ENCODE measurements at places on chromosomes 11 and 22. TPM values are rescaled to one million over a fixed set of nuclear protein-coding genes. Genes with fewer than 3 reads are reported as not detected.

The FOLR2 gene
- total RNA-seq = not detected

The LRRC4C gene
- 16.5 TPM for total RNA-seq

The LRRN4CL gene
- total RNA-seq = 1.6 TPM

The SYT13 gene
- 6.8 TPM for total RNA-seq

The POGLUT3 gene
- total RNA-seq = 40.1 TPM
